Pancreas (tissue), 10 donors: ENCODE measurements at places on chromosomes 16 and 17. TPM values are rescaled to one million over a fixed set of nuclear protein-coding genes. Genes with fewer than 3 reads are reported as not detected.

TP53TG3F gene
- not detected for total RNA-seq

GRCh38 chr16:54286366-54287130 lies at the start of gene IRX3:
Gene IRX3 (minus strand): TSS chr16:54286787. CDS start chr16:54286050, 737 bp downstream.
- peak; percentile 66 for DNase-seq
- H3K27ac ChIP-seq: peak within 1 kb of the TSS; percentile 61
- peak within 1 kb of the TSS; percentile 21 for H3K4me3 ChIP-seq
- H3K36me3 ChIP-seq: no peaks in the 10 kb centered on the region
- H3K4me1 ChIP-seq: no peaks in the 10 kb centered on the region
- peaks cover 55% of the 10 kb centered on the region for H3K27me3 ChIP-seq

GRCh38 chr16:48176635-48177408 lies 21.0 kb upstream of the ABCC12 start:
- no peak overlapping the region for H3K4me3 ChIP-seq
- DNase-seq: no peak
- H3K27ac ChIP-seq: no peak overlapping the region
- no peaks in the 10 kb centered on the region for H3K4me1 ChIP-seq
- H3K27me3 ChIP-seq: no peaks in the 10 kb centered on the region

SLC22A31 gene
- total RNA-seq: 44.2 TPM

GRCh38 chr17:82355770-82356427 lies 3.1 kb upstream of the TEX19 start:
- no peak overlapping the region for H3K27ac ChIP-seq
- H3K27me3 ChIP-seq: no peaks in the 10 kb centered on the region

OTOP2 gene
- total RNA-seq: not detected

GRCh38 chr16:23557779-23558702 lies 514 bp downstream of the UBFD1 start:
- no peak for DNase-seq
- H3K4me3 ChIP-seq: peak overlapping the region; percentile 97
- H3K27me3 ChIP-seq: no peaks in the 10 kb centered on the region
- peaks cover 7% of the 10 kb centered on the region for H3K4me1 ChIP-seq
- peaks cover 17% of the 10 kb centered on the region for H3K36me3 ChIP-seq

GRCh38 chr16:79833559-79833958 lies 233.0 kb upstream of the MAF start:
- H3K27ac ChIP-seq: no peak overlapping the region
- H3K4me1 ChIP-seq: no peaks in the 10 kb centered on the region
- no peaks in the 10 kb centered on the region for H3K27me3 ChIP-seq
- no peak for DNase-seq
- no peaks in the 10 kb centered on the region for H3K36me3 ChIP-seq

GRCh38 chr17:38509772-38510420 lies 81.6 kb downstream of the ARHGAP23 start:
- DNase-seq: no peak
- peak overlapping the region; percentile 27 for H3K4me3 ChIP-seq

DNA sequence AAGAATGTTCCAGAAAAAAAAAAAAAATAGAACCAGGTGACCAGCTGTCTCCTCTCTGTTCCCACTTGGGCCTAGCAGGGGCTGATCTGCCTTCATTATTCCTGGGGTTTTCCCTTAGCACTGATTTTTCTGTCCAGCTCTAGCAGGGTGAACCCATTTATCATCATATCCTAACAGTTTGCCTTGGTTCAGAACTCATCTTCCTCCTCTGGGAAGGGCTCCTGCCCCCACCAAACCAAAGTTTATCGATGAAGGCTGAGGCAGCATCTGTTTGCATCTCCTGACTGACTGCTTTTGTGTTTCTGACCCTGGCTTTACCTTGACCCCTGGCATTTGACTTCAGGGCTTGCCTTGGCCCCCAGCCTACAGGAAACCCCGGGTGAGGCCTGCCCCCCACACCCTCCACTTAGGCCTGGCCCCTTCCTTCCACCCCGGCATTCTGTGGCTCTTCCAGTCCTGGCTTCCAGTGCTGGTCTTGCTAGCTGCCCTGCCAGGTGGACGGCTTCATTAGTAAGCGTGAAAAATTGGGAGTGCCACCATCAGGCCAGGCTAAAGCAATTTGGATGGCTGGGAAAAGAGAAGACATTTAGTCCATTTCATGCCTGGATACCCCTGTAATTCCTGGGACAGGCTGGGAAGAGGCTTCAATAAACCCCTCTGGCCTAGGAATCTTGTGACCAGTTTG lies 164.9 kb downstream of the CCDC182 start:
- no peak overlapping the region for H3K4me3 ChIP-seq
- H3K36me3 ChIP-seq: no peaks in the 10 kb centered on the region
- DNase-seq: no peak
- no peak overlapping the region for H3K27ac ChIP-seq
- H3K27me3 ChIP-seq: no peaks in the 10 kb centered on the region

DNA sequence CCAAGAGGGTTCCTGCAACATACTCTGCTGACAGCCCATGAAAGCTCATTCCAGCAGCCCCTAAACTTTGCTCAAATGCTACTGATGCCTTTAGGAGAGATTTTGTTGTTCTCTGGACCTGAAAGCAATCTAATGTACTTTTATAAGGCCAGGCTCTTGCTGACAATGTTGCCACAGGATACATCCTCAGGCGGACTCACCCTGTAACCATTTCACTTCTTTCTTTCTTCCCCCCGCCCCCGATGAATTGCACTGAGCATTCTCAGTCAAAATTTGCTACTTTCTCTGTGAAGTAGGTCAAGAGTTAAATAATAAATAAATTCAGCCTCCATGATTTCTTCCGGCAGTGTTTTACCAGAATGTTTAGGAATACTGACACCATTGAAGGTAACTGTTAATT lies 1.5 kb downstream of the GAS7 start:
- no peak overlapping the region for H3K27ac ChIP-seq
- DNase-seq: no peak
- H3K27me3 ChIP-seq: no peaks in the 10 kb centered on the region
- H3K4me3 ChIP-seq: no peak overlapping the region
- no peaks in the 10 kb centered on the region for H3K4me1 ChIP-seq

GRCh38 chr17:79937391-79938335 lies 98.0 kb downstream of the TBC1D16 start:
- no peak overlapping the region for H3K27ac ChIP-seq
- no peaks in the 10 kb centered on the region for H3K4me1 ChIP-seq
- DNase-seq: peak; percentile 69
- H3K36me3 ChIP-seq: peaks cover 10% of the 10 kb centered on the region
- no peaks in the 10 kb centered on the region for H3K27me3 ChIP-seq

DNA sequence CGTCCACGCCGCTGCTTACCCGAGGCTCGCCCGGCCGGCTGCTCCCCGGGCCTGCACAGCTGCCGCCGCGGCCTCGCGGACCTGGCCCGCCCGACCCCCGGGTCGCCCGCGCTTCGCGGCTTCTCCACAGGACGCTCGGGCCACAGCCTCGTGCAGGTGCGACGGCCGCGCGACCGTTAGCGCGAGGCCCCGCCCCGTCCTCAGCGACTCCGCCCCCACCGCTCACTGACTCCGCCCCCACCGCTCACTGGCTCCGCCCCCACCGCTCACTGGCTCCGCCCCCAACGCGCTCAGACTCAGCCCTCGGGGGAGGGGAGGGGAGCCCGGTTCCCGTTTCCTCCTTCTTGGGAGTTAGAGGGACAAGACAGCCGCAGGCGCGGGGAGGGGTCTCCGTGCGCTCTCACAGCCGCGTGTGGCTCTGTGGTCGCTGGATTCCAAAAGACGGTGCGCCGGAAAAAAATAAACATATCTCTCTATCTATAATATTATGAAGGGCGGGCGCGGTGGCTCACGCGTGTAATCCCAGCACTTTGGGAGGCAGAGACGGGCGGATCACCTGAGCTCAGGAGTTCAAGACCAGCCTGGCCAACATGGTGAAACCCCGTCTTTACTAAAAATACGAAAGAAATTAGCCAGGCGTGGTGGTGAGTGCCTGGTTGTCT lies at the start of gene MEIOB:
TSS of gene MEIOB (minus strand) at position 191 of the 662 bp plus-strand sequence. CDS start 3,989 bp downstream, outside the sequence.
- H3K4me3 ChIP-seq: no peak within 1 kb of the TSS
- no peaks in the 10 kb centered on the region for H3K27me3 ChIP-seq

NXN gene
- 34.2 TPM for total RNA-seq

GRCh38 chr17:62625184-62625869 lies 2.1 kb upstream of the MRC2 start:
- no peaks in the 10 kb centered on the region for H3K36me3 ChIP-seq
- H3K4me1 ChIP-seq: no peaks in the 10 kb centered on the region
- H3K27ac ChIP-seq: no peak overlapping the region
- H3K4me3 ChIP-seq: no peak overlapping the region
- no peaks in the 10 kb centered on the region for H3K27me3 ChIP-seq
- no peak for DNase-seq

RNF135 gene
- 8.3 TPM for total RNA-seq
